Ovary (tissue), 10 donors: ENCODE measurements at places on chromosomes 7 and 10.

DNA sequence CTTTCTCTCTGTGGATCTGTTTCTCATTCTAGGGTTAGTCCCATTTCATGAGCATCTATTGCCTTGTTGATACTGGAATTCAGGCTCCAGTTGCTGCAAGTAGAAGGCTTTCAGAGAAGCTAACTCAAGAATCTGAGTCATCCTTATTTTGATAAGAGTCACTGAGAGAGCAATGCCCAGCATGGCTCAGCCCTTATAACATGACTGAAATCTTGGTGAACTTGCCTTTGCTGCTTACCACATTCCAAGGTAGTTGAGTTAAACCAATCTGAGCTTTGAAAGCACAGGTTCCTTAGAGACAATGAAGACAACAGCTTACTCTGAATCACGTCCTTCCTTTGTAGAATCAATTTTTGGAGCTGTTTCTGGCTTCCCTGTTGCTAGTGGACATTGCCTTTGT is 53.6 kb upstream of the CHCHD3 start:
- no peak for DNase-seq

DNA sequence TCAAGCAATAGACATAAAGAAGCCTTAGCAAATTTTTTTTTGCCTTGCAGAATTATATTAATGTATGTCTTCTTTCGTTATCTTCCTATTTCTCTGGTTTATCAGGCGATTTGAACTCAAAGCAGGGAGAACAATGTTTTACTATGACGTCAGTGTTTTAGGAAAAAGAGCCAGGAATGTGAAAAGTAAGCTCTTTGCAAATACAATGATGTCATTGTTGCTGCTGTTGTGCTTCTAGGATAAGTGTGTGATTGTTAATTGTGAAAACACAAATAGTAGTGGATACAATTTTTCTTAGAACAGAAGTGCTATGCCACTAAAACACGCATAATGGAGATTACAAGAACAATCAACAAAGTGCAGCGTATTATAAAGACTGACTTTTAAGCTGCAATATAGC is 9.5 kb upstream of the AUTS2 start:
- no peak for DNase-seq

DNA sequence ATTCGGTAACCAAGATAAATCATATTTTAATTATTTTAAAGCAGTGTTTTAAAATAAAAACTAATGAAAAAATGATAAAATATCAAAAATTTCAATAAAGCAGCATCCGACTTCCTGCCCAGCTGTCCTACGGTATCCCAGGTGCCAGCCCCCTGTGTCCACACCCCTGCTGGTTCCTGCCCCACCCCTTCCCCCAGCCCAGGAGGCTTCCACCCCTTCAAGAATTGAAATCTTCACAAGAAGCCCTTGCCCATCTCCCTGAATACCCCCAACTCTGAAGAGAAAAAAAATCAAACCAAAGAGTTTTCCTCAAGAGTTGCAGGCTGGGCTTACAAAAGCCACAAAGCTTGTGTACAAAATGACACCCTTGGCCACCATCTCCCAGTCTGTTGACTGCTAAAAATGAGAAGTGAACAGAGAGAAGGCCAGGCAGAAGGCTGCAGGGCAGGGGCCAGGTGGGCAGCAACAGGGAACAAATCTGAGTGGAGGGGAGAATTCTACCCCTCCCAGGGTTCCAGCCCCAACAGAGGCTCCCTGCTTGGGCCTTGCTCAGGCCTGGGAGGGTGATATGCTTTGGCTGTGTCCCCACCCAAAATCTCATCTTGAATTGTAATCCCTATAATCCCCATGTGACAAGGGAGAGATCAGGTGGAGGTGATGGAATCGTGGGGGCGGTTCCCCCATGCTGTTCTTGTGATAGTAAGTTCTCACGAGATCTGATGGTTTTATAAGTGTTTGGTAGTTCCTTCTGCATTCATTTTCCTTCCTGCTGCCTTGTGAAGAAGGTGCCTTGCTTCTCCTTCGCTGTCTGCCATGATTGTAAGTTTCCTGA is 14.5 kb downstream of the GPRIN2 start:
- DNase-seq, result peak; percentile 13

DNA sequence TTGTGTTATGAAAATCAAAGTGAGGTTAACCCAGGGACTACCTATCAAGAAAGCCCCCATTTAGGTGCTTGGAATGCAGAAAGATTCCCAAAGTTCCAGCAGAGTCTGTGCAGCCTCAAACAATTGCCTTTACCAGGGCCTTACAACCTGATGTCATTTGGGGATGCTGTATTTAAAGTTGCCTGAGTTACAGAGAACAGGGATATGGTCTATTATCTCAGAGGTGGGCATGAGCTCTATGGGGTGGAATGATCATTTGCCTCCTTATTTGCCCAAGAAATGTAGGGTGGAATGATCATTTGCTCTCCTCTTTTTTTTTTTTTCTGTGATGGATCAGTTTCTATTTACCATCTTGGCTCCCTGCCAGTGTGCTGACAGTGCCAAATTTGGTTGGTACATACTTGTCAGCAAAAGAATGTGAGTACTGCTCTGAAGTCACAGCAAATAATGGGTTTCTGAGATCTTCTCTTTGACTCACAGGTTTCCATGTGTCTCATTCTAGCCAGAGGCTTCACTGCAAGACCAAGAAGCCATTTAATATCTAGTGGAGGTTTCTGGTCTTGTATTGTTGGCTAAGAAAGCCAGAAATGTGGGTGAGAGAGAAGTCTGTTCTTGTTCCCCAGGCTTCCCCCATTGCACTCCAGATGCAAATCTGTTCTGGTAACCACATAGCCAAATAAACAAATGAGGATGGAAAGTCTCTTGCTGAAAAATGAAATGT is 45.5 kb upstream of the ZNRF2 start:
- DNase-seq, result no peak

- no peak for DNase-seq
Observed at GRCh38 chr7:37113661-37114355, 334.9 kb downstream of the ELMO1 start.

GRCh38 chr7:121741896-121742295 is 131.1 kb upstream of the PTPRZ1 start:
- no peak for DNase-seq

GRCh38 chr7:55641811-55642210 is 69.5 kb upstream of the VOPP1 start:
- DNase-seq, result no peak

DNA sequence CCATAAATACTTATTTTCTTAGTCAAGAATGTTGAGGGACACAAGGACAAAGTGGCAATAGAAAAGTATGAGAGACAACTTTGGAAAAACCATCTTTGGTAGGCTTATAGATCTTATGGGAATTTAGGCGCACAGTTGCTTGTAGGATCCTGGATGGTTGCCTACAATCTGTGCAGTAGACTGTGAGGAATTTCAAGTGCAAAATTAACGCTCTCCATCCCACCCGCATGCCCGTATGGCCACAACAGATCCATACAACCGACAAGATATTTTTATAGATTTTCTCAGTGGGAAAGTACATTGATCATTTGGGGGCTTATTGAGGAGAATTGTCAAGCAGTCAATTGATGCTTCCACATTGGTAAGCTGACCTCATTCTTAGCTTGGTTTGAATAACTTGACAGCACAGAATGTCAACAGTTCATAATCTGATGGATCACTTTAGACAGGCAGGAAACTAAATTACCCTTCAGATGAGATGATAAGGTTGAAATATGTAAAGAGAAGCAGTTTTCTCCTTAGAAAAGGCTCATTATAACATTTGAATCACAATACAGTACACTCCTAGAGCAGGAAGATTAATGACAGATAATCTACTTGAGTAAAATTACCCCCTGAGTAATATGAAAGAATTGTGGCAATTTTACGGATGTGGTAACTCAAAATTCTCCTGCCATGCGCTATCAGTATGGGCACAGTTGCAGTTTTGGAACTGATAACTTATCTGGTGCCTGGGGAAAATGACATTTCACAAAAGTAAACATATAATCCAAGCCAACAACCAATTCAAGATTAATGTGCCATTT is 479.7 kb downstream of the KIF20B start:
- DNase-seq, result no peak

DNA sequence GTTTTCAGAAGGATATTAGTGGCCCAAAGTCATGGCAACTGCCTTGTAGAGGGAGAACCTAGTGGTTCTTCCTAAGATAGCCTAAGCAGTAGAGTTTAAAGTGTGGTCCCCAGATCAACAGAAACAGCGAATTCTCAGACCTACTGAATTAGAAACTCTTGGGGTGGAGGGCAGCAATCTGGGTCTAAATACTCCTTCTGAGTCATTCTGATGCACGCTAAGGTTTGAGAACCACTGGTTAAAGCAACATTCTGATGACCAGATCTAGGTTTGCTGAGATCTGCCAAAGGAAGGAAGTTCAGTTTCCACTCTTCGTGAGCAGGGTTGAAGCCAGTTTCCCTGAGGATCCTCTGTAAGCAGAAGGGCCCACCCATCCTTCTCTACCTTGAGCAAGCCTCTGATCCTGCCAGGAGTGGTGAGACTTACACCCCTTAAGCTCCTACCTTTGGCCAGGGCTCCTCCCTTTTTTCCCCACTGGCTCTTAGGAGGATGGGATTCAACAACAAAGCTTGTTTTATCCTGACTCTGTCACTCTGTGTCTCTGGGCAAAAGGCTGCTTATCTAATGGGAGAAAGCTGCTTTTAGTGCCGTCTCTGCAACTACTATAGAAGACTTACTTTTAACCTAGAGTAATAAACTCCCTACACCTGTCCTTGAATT is 26.8 kb upstream of the TRUB1 start:
- DNase-seq, result no peak

DNA sequence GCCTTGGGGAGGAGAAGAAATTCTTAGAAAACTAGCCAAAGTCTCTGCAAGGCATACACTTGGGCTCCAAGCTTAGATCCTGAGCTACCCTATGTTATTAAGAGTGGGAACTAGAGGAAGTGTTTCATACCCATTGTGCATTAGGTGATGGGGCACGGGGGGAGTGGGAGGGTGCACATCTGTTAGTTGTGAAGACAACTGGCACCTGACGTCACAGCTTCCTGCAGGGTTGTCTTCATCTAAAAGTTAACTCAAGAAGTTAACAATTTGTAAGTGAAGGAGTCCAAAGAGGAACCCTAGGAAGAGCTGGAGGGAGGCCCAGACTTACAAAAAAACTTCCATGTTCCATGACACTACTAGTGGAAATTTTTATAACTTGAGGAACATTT is 158.1 kb downstream of the ADRA2A start:
- no peak for DNase-seq

GRCh38 chr10:24685958-24686540 is 37.6 kb downstream of the ARHGAP21 start:
- no peak for DNase-seq

DNA sequence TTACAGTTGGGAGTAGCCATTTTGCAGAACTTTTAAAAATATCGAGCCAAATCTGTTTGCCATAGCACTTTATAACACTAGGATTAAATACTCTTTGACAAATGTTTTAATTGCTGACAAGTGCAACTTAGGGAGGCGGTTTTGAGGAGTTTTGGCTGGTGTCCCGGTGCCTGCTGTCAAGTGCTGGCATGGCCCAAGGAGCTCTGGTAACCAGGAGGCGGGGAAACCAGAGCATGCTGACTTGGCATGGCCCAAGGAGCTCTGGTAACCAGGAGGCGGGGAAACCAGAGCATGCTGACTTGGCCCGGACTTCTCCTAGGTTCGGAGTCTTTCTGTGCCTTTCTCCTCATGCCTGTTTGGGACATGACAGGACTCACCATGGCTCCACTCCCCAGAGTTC is 30.8 kb upstream of the ZNF32 start:
- no peak for DNase-seq

- DNase-seq, result peak; percentile 85
Observed at GRCh38 chr10:17023386-17024298, 106.0 kb downstream of the CUBN start.
